NCI-H2227 treated with DMSO at 0.1 percent for 48 hours (cell line): ENCODE measurements at places on chromosomes 4 and X.

DNA sequence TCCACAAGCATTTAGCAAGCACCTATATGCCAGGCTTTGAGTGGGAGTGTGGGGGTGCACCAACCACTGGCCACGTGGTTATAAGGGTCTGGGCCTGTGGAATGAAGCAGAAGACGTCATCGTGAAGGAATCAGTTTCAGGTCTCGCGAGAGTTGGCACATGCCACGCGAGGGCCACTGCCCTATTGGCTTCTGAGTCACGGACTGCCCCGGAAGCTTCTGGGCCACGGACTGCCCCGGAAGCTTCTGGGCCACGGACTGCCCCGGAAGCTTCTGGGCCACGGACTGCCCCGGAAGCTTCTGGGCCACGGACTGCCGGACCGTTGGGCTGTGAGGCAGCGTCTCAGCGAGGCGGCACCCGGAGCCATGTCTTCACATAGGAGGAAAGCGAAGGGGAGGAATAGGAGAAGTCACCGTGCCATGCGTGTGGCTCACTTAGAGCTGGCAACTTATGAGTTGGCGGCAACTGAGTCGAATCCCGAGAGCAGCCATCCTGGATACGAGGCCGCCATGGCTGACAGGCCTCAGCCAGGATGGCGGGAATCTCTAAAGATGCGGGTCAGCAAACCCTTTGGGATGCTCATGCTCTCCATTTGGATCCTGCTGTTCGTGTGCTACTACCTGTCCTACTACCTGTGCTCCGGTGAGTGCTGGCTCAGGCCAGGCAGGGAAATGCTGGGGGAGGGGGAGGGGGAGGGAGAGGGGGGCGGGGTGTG is at the start of gene FMR1NB:
Gene FMR1NB (plus strand): TSS at position 300 of the 715 bp plus-strand sequence. CDS start 66 bp downstream, at position 366.
- peak; percentile 1 for DNase-seq

DNA sequence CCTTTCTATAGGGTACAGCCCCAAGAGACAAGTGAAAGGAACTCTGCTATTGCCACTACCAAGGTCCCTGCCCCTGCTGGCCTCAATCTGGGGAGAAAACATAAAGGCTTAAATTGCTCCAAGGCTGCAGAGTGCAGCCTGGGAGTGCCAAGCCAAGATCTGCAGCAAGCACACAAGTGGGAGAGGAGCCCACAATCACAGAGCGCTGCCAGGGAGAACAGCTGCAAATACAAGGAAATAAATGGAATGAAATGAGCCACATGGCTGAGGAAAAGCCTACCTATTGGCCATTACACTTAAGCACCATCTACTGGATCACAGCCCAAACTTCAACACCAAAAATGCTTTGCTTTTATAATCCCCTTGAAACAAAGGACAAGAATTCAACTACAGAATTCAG is 582.4 kb downstream of the FAM133A start:
- DNase-seq, result no peak

GRCh38 chrX:38900719-38901118 is 99.5 kb downstream of the MID1IP1 start:
- DNase-seq, result no peak

GRCh38 chr4:6727943-6728250 is 11.9 kb downstream of the BLOC1S4 start:
- DNase-seq, result no peak

GRCh38 chrX:50154429-50154828 is 46.4 kb downstream of the AKAP4 start:
- no peak for DNase-seq

DNA sequence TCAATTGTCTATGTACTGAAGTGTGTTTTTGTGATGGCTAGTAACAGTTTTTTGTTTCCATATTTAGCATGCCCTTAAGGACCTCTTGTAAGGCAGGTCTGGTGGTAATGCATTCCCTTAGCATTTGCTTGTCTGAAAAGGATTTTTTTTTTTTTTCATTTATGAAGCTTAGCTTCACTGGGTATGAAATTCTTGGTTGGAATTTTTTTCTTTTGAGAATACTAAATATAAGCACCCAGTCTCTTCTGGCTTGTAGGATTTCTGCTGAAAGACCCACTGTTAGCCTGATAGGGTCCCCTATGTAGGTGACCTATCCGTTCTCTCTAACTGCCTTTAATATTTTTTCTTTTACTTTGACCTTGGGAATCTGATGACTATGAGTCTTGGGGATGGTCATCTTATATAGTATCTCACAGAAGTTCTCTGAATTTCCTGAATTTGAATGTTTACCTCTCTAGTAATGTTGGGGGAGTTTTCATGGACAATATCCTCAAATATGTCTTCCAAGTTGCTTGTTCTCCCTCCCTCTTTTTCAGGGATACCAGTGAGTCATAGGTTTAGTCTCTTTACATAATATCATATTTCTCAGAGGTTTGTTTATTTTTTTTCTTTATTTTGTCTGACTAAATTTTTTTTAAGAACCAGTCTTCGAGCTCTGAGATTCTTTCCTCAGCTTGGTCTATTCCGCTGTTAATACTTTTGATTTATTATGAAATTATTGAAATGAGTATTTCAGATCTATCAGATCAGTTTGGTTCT is 157.1 kb upstream of the PGRMC2 start:
- DNase-seq, result no peak

- no peak for DNase-seq
These were observed 56.5 kb downstream of the CT47B1 start for GRCh38 chrX:120819126-120819525.

GRCh38 chrX:72573158-72573511 is 492 bp upstream of the HDAC8 start:
- DNase-seq, result no peak
